ENCODE measurements at places on chromosomes 13 and 19. TPM values are rescaled to one million over a fixed set of nuclear protein-coding genes. Genes with fewer than 3 reads are reported as not detected.

- H3K27me3 ChIP-seq: no peaks in the 10 kb centered on the region
- no peaks in the 10 kb centered on the region for H3K36me3 ChIP-seq
- DNase-seq: no peak
- no peak overlapping the region for H3K27ac ChIP-seq
Observed at GRCh38 chr19:46546194-46546896, 50.7 kb upstream of the PNMA8B start.

DNA sequence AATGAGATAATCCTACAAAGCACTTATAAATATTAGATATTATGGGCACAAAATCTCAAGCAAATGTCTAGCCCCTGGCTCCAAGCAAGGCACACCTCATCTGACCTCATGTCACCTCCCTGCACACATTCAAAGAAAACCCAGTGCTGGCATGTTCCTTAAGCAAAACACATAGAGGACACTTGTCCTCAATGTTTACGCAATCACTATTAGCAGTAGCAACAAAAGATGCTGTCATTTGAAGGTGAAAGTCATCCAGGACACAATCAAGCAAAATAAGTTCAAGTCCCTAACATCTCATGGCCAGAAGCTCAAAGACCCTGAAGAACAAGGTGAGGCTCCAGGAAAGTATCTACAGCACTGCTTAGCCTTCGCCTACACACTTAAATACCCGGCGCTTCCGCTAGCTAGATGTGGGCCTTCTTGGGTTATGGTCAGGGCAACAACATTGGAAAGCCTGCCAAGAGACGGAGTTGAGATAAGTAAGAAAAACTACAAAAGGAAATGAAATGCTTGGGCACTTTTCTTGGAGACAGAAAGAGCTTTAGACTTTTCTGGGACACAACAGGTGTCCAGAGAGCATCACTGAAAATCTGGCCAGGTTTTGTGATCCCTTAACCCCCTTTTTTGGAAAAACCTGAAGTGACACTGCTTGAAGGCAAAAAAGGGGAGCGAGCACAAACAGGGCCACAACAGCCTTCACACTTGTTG lies 85.7 kb downstream of the FOXO1 start:
- H3K4me3 ChIP-seq: no peak overlapping the region
- no peaks in the 10 kb centered on the region for H3K27me3 ChIP-seq
- no peak for DNase-seq
- peak overlapping the region; percentile 8 for H3K27ac ChIP-seq

The NANOS3 gene
- total RNA-seq: 3.4 TPM

DNA sequence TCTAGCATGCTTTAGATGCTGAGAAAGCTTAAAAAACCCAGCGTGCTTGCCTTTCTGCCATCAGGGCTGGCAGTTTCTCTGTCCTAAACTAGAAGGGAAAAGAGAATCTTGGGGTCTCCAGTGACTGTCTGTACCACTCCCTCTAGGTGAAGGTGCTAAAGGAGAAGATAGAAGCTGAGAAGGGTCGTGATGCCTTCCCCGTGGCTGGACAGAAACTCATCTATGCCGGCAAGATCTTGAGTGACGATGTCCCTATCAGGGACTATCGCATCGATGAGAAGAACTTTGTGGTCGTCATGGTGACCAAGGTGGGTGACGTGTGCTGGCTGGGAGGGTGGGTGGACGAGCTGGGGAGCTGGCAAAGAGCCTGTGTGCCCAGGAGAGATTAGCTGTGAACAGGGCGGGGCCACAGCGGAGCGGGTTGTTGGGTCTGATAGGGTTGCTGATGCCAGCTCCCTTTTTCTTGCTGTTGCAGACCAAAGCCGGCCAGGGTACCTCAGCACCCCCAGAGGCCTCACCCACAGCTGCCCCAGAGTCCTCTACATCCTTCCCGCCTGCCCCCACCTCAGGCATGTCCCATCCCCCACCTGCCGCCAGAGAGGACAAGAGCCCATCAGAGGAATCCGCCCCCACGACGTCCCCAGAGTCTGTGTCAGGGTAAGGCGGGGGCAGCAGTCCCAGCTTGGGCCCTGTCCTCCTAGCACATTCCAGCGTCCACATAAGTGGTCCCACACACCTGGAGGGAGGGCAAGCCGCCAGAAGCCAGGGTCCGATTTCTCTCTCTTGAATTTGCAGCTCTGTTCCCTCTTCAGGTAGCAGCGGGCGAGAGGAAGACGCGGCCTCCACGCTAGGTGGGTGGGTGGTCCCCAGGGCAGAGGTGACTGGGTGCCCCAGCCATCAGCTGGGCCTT lies 2.3 kb downstream of the RAD23A start:
- no peak for DNase-seq
- H3K27ac ChIP-seq: peak overlapping the region; percentile 86
- H3K4me1 ChIP-seq: peaks cover 23% of the 10 kb centered on the region
- H3K4me3 ChIP-seq: no peak overlapping the region

- H3K27ac ChIP-seq: peak overlapping the region; percentile 95
- H3K36me3 ChIP-seq: peaks cover 29% of the 10 kb centered on the region
- H3K4me1 ChIP-seq: peaks cover 27% of the 10 kb centered on the region
- DNase-seq: no peak
- H3K4me3 ChIP-seq: peak overlapping the region; percentile 88
- no peaks in the 10 kb centered on the region for H3K27me3 ChIP-seq
Observed at GRCh38 chr19:39969681-39970424, 1.1 kb upstream of the PSMC4 start.

DNA sequence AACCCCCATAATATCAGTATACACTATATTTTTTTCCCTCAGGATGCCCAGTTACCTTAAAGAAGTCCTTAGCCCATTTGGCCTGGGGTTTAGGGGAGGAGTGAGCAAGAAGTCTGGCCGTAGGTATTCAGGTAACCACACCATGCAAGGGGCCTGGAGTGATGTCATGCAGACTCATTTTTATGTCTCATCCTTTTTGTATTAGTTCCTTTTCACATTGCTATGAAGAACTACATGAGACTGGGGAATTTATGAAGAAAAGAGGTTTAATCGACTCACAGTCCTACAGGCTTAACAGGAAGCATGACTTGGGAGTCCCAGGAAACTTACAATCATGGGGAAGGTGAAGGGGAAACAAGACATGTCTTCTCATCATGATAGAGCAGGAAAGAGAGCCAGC lies 12.2 kb downstream of the TPP2 start:
- no peak overlapping the region for H3K4me3 ChIP-seq
- no peaks in the 10 kb centered on the region for H3K27me3 ChIP-seq
- DNase-seq: no peak
- H3K36me3 ChIP-seq: peaks cover 56% of the 10 kb centered on the region
- no peak overlapping the region for H3K27ac ChIP-seq
- H3K4me1 ChIP-seq: peaks cover 11% of the 10 kb centered on the region

- no peak overlapping the region for H3K27ac ChIP-seq
- peaks cover 25% of the 10 kb centered on the region for H3K4me1 ChIP-seq
- no peak overlapping the region for H3K4me3 ChIP-seq
- H3K36me3 ChIP-seq: no peaks in the 10 kb centered on the region
Observed at GRCh38 chr13:97212601-97213040, 9.5 kb upstream of the MBNL2 start.

The CYP2A6 gene
- total RNA-seq: 0.27 TPM

The KCNJ14 gene
- total RNA-seq: 2.4 TPM

DNA sequence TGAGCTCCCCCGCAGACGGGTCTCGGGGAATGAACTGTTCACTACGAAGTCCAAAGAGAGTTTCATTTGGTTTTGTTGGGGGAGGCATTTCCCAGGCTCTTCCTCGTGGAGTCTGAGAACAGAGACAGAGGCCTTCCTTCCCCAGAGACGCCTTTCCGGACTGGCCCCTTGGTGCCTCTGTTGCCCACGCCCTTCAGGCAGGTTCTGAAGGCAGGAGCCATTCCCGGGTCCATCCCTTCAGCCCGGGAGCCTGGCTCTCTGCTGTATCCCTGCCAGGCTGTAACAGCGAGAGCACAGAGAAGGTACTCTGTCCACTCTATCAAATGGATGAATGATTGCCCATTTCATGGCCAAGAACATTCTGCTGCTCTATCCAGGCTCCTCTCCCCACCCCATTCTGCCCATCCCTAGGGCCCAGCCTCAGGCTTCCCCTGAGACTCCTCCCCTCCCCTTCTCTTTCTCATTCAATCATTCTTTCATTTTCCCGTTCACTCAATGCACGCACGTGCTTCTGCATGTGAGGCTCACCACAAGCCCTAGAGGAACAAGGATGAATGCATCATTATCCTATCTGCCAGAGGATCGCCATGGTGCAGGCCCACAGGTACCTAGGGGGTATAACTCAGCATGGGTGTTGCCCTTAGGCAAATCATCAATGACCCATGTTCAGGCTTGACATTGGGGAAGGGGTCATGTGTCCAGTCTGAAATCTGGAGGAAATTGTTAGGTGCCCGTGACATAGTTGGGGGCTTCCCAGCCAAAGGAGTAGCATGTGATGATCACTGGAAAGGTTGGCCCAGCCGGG lies 298.6 kb downstream of the ZNF536 start:
- H3K4me3 ChIP-seq: no peak overlapping the region
- H3K27me3 ChIP-seq: no peaks in the 10 kb centered on the region
- H3K36me3 ChIP-seq: no peaks in the 10 kb centered on the region
- no peaks in the 10 kb centered on the region for H3K4me1 ChIP-seq
- DNase-seq: no peak
- no peak overlapping the region for H3K27ac ChIP-seq

The HSD17B14 gene
- total RNA-seq: 1.6 TPM

GRCh38 chr13:36819739-36820090 lies 693 bp downstream of the RFXAP start:
- peak overlapping the region; percentile 93 for H3K27ac ChIP-seq
- H3K4me3 ChIP-seq: peak overlapping the region; percentile 86
- DNase-seq: no peak
- H3K4me1 ChIP-seq: peaks cover 12% of the 10 kb centered on the region
- no peaks in the 10 kb centered on the region for H3K36me3 ChIP-seq

- no peaks in the 10 kb centered on the region for H3K36me3 ChIP-seq
- no peaks in the 10 kb centered on the region for H3K27me3 ChIP-seq
- H3K4me1 ChIP-seq: peaks cover 9% of the 10 kb centered on the region
- DNase-seq: no peak
Observed at GRCh38 chr19:7831452-7831851, 1.4 kb downstream of the EVI5L start.

GRCh38 chr19:18135712-18136584 lies 17.0 kb upstream of the PIK3R2 start:
- DNase-seq: no peak
- no peak overlapping the region for H3K27ac ChIP-seq
- no peaks in the 10 kb centered on the region for H3K27me3 ChIP-seq
- H3K4me3 ChIP-seq: no peak overlapping the region
- peaks cover 88% of the 10 kb centered on the region for H3K36me3 ChIP-seq

- peaks cover 13% of the 10 kb centered on the region for H3K4me1 ChIP-seq
- H3K36me3 ChIP-seq: no peaks in the 10 kb centered on the region
- peak; percentile 52 for DNase-seq
- peak overlapping the region; percentile 96 for H3K4me3 ChIP-seq
Observed at GRCh38 chr19:23394511-23394910, 760 bp downstream of the ZNF91 start.

- H3K27me3 ChIP-seq: no peaks in the 10 kb centered on the region
- H3K36me3 ChIP-seq: no peaks in the 10 kb centered on the region
- no peak overlapping the region for H3K27ac ChIP-seq
- no peaks in the 10 kb centered on the region for H3K4me1 ChIP-seq
Observed at GRCh38 chr19:51201712-51202111, 23.2 kb upstream of the CD33 start.

- H3K36me3 ChIP-seq: no peaks in the 10 kb centered on the region
- H3K27me3 ChIP-seq: peaks cover 5% of the 10 kb centered on the region
- DNase-seq: no peak
- no peak overlapping the region for H3K4me3 ChIP-seq
Observed at GRCh38 chr13:29737061-29737460, 113.4 kb downstream of the UBL3 start.

- peaks cover 28% of the 10 kb centered on the region for H3K4me1 ChIP-seq
- H3K4me3 ChIP-seq: no peak overlapping the region
- H3K27ac ChIP-seq: no peak overlapping the region
Observed at GRCh38 chr19:38922482-38922881, 8.1 kb downstream of the SARS2 start.

The PROZ gene
- not detected for total RNA-seq

DNA sequence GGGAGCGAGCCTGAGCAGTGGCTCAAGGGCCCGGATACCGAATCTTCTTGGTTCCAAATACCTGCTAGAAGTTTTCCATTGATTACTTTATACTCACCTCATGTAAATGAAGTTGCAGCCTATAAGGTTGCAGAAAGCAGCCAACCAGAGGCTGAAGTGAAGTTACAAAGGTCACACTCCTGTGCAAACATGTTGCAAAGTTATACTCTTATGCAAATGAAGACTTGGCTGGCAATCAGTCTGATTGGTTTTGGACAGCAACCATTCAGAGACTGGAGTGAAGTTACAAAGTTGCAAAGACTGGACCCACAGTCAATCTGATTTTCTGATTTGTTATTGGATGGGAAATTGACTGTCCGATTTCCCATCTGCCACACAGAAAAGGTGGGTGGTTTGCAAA lies 152.5 kb downstream of the GGACT start:
- H3K27ac ChIP-seq: no peak overlapping the region
- H3K4me3 ChIP-seq: no peak overlapping the region
- DNase-seq: no peak
- H3K4me1 ChIP-seq: no peaks in the 10 kb centered on the region

The CAMSAP3 gene
- total RNA-seq: 0.76 TPM

The RGCC gene
- 358 TPM for total RNA-seq

DNA sequence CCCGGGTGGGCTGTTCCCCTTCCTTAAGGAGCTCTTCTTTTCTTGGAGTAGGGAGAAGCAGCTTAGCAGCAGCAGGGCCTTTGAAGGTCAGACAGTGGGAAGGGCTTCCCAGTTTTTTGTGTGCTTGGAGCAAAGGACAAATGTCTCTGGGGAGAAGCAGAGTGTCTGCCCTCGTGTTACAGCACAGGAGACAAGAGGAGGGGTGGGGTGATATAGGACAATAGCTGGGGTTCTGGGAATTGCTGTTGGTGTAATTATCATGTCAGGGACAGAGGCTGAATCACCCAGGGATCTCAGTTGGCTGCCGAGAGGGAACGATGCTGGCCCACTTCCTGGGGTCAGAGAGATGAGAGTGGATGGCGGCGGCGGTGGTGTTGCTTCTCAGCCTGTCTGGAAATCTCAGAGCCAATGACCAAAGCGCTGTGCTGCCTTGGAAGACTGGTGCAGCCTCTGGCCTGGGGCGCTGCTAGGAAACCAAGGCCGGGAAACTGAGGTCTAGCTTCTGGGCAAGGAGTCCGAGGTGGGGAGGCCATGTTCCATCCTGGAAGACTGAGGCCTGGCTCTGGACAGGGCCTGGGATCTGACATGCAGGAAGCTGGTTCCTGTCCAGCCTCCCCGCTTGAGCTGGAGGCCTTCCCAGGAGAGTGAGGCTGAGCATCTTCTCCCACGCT lies 1.2 kb downstream of the INAFM1 start:
- H3K4me3 ChIP-seq: no peak overlapping the region
- peaks cover 3% of the 10 kb centered on the region for H3K4me1 ChIP-seq
- peaks cover 11% of the 10 kb centered on the region for H3K36me3 ChIP-seq
- H3K27me3 ChIP-seq: no peaks in the 10 kb centered on the region

GRCh38 chr19:55638864-55639359 lies 1.9 kb upstream of the ZNF580 start:
- no peaks in the 10 kb centered on the region for H3K27me3 ChIP-seq
- DNase-seq: peak; percentile 66
- H3K4me3 ChIP-seq: no peak overlapping the region
- H3K36me3 ChIP-seq: no peaks in the 10 kb centered on the region
- peaks cover 33% of the 10 kb centered on the region for H3K4me1 ChIP-seq
- H3K27ac ChIP-seq: peak overlapping the region; percentile 4
